ENCODE measurements at places on chromosomes 16 and 17. TPM values are rescaled to one million over a fixed set of nuclear protein-coding genes. Genes with fewer than 3 reads are reported as not detected.

Gene HOXB9
- not detected for total RNA-seq

Gene BCKDK
- total RNA-seq, result 17.8 TPM

Gene KRT15
- total RNA-seq, result not detected

Gene RCVRN
- 0.23 TPM for total RNA-seq

Gene TMEM100
- total RNA-seq, result 7.6 TPM

Gene PAQR4
- total RNA-seq, result 28.4 TPM

Gene GUCY2D
- total RNA-seq, result not detected

Gene MARCHF10
- 0.69 TPM for total RNA-seq

Gene CD300A
- 6.2 TPM for total RNA-seq

Gene KRTAP3-2
- total RNA-seq, result not detected

Gene ZPBP2
- not detected for total RNA-seq

Gene SYT17
- 32.5 TPM for total RNA-seq

Gene METRNL
- 18.2 TPM for total RNA-seq

Gene LPO
- total RNA-seq, result 0.23 TPM

Gene CACNG4
- total RNA-seq, result 69.9 TPM

Gene PRSS22
- not detected for total RNA-seq

Gene FA2H
- 0.23 TPM for total RNA-seq

Gene KRTAP4-12
- total RNA-seq, result not detected

Gene DNAH17
- 0.23 TPM for total RNA-seq

Gene GJC1
- 31.4 TPM for total RNA-seq

Gene CDRT15L2
- not detected for total RNA-seq

Gene MGAT5B
- total RNA-seq, result 29.8 TPM

Gene ACSM2A
- not detected for total RNA-seq

Gene NHERF2
- 23.5 TPM for total RNA-seq

Gene PROCA1
- 5.5 TPM for total RNA-seq

Gene GSG1L
- total RNA-seq, result 14.1 TPM

Gene HCRT
- total RNA-seq, result 1.6 TPM

Gene DUS1L
- 20.1 TPM for total RNA-seq
